Fibroblast of skin of back (primary cell): ENCODE measurements at places on chromosomes 11 and 22.

DNA sequence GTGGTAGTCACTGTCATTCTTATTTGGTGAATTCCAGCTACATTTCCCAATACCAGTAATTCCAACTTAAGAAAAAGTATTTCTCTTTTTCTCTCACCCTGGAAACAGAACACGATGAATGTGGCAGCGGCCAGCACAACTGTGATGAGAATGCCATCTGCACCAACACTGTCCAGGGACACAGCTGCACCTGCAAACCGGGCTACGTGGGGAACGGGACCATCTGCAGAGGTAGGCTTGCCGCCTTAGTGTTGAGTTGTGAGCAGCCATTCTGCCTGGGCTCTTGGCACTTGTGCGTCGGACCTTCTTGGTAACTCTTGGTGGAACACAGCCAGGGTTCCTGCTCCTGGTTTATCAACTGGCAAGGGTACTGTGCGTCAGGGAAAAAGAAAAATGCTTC is 559.8 kb downstream of the NELL1 start:
- no peak for DNase-seq

GRCh38 chr22:27022896-27023361 is 365.5 kb downstream of the MIAT start:
- no peak for DNase-seq

DNA sequence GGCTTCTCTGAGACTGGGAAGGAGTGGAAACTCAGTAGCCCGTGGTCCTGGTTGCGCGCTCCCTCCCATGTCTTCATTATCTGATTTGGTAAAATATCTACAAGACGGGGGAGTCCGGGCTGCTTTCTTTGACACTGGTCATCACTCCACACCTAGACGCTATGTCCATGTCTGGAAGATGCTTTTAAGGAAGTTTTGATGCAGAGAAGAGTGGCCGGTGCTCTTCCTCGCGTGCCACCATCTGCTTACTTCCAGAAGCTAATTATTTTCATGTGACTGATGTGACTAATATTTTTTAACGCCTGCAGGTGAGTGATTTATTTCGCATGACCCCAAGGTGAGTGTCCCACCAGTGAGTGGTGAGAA is 339 bp upstream of the TRIM21 start:
- no peak for DNase-seq

DNA sequence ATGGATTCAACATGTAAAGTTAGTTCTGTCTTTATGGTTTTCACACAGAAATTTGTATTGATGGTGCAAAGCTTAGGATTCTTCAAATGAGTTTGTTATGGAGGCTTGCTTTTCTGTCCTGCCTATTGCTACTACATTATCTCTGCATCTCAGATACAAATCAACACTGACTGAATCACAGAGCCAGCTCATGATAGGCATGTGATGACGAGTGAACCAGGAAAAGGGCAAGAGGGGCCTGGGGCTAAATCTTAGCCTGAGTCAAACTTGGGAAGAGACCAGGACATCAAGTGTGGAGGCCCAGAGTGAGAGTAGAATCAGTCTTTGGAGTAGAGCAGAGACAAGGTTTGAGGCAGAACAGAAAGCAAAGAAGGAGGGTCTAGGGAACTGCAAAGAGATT is 107.1 kb upstream of the CD44 start:
- peak; percentile 75 for DNase-seq

DNA sequence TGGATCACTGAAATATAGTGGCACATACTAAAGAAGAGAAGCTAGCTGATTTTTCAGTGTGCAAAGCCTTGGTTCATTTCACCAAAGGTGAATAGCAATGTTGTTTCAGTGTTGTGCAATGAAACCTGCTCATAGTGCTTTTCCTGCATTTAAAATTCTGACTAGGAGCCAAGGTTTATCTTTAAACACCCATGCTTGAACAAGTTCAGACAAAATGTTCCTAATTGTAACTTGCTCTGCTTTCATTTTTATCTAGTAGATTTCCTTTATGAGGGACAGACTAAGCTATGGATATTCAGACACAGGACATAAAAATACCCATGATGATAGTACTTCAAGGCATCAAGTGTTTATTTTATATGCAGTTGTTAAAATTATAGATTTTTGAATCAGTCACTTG is 47.7 kb downstream of the BBOX1 start:
- DNase-seq, result no peak

DNA sequence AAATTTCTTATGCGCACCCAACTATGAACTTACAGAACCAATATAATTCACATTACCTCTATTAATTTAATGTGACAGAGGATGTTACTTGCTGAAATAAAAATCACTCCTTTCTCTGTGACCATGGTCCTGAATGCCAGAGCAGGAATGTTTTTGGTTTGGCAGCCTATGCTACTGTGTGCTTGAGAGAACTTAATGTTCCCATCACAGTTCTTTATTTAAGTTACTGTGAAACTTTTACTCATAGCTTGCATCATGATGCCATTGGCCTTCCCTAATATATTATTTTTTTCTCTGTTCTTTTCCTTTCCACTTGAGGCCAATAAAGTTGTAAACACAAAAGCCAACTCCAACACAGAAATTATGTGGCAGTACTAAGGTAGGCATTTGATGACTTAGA is 142.2 kb downstream of the FAM76B start:
- DNase-seq, result peak; percentile 59

GRCh38 chr11:16097543-16097942 is 258.8 kb downstream of the SOX6 start:
- no peak for DNase-seq

DNA sequence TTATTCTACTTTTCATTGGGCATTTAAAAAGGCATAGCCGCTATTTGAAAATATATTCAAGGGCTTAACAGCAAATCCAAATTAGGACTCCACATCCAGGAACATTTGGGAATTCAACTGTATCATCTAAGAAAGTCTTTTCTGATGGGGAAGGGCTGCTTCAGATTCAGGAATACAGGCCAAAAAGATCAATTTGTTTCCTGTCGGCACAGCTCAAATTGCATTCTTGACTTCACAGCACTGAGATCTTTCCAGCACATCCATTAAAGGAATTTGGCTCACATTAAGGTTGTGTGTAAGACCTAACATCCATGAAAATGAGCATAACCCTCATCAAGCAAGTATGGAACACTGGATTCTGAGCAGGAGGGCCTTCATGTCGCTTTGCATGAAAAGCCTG is 1169.5 kb upstream of the CCDC90B start:
- DNase-seq, result no peak

GRCh38 chr11:27390318-27391295 is 27.6 kb upstream of the CCDC34 start:
- peak; percentile 81 for DNase-seq

DNA sequence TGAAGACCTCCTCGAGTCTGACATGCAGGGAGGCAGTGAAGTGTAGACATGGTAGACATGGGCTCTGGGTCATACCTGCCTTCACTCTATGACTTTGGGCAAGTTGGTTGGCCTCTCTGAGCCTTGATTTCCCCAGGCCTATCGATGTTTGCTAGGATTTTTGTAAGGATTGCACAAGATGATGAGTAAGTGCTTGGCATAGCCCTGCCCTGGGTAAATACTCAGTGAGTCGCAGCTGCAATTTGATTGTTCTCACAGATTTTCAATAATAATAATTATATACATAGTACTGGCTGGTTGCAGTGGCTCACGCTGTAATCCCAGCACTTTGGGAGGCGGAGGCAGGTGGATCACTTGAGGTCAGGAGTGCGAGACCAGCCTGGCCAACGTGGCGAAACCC is 18.1 kb downstream of the MCM5 start:
- DNase-seq, result peak; percentile 16

DNA sequence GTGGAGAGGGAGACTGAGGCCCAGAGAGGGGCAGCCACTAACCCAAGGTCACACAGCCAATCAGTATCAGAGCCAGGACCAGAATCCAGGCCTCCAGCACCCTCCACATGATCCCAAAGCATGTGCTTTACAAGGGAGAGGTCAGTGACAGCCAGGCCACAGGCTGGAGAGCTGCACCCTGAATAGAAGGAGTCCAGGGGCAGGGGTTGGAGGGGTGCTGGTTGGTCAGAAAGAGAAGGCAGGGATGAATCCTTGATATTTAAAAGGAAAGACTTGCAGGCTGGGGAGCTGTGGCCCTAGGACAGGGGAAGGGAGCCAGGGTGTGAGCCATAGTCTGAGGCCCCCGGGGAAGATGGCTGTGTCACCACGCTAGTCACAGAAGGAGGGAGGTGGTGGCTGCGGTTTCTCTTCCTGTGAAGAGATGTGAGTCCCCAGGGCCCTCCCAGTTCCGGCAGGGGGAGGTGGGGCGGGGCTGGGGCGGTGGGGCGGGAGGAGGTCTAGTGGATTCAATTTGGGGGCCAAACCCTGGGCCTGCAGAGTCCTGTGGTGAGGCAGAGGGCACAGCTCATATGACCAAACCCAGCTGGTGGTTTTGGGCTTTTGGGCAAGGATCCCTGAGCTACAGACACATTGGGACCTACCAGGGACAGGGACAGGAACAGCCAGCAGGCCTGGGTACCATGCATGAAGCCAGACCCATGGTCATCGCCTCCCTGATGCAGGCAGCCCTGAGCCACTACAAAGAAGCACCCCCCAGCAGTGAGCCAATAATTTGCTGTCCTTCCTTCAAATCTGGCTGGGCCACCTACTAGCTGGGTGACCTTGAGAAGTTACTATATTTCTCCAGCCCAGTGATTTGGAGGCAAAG is 14.0 kb downstream of the RAC2 start:
- peak; percentile 92 for DNase-seq

DNA sequence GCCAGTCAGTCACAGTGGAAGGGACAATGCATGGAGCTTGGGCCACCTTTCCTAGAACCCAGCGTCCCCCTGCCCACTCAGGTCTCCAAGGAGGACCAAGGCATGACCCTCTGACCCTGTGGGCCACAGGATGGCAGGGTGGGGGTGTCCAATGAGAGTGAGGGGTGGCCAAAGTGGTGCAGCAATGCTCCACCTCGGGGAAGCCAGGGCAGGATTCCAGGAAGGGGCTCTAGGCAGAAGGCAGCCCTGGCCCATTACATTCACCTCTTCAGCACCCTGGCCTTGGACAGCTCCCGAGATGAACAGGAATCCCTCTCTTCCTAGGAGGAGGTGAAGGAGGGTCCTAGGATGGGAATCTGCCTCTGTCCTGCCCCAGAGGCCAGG is 597.5 kb downstream of the BRD1 start:
- peak; percentile 12 for DNase-seq

GRCh38 chr11:66617155-66617834 is 865 bp downstream of the RBM14 start:
- DNase-seq, result peak; percentile 68

DNA sequence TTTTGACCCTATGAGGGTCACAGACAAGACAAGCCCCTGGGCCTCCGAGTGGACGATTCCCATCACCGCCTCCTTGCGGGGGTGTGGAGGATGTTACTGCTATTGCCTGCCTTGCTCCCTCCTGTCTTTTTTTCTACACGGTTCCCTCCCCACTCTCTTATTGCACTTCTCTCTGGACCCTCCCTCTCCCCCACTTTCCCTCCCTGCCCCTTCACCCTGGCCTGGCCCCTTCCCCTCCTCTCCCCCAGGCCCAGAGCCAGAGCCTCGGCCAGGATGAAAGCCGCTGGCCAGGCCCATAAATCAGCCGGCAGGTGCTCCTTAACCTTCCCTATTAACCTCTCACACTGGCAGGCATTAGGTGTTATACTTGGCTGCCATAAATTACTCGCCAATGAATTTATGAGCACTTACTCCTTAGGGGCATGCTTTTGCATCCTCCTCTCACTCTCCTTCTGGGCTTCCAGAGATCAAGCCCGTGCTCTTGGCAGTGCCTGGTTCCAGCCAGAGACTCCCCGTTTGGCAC is 18.3 kb upstream of the ALX4 start:
- DNase-seq, result no peak

- peak; percentile 62 for DNase-seq
These were observed 182.6 kb downstream of the TRPC6 start for GRCh38 chr11:101401245-101401644.

DNA sequence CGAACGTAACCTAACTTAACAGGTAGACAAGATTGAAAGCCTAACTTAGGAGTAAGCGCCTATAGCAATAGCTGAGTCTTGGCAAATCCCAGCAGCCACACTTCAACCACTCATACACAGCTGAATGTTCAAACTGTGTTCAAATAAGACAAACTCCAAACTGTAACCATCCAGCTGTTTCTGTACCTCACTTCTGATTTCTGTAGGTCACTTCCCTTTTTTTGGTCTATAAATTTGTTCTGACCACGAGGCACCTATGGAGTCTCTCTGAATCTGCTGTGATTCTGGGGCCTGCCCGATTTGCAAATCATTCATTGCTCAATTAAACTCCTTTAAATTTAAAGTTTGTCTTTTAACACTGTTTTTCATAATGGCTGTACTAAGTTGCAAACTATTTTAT is 8.2 kb upstream of the TENM4 start:
- no peak for DNase-seq

DNA sequence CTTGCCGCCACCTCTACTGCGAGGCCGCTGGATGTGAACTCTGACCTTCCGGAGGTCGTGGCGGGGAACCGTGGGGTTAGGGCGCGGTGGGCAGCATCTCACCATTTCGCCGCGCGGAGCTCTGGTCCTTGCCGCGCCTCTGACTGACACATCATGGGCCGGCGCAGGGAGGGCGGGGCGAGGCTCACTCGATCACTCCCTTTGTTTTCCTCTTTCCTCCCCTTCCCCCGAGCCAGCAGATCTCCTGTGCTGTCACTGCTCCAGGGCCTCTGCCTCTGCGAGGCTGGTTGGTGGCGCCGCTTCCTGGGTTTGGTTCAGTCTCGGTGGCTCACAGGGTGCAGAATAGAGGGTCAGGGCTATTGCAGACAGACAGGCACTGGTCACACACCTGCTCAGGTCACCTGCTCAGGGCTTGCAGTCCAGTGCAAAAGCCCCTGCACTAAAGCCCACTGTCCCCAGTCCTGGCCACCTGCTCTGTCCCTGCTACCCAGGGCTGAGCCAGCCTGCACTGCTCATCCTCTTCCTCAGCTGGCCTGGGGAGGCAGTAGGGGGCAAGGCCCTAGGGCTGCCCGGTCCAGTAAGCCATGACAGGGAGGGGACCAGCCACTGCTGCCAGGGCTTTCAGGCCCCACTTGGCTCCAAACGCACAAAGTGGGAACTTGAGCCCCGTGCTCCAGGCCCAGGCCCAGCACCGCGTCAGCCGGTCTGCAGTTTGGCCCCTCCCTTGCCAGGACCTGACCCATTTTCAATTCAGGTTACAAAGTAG is 36.2 kb downstream of the PISD start:
- peak; percentile 45 for DNase-seq

GRCh38 chr22:32164075-32164860 is 5.2 kb upstream of the C22orf42 start:
- DNase-seq, result no peak

GRCh38 chr11:86488553-86488952 is 113.9 kb downstream of the CCDC81 start:
- no peak for DNase-seq

DNA sequence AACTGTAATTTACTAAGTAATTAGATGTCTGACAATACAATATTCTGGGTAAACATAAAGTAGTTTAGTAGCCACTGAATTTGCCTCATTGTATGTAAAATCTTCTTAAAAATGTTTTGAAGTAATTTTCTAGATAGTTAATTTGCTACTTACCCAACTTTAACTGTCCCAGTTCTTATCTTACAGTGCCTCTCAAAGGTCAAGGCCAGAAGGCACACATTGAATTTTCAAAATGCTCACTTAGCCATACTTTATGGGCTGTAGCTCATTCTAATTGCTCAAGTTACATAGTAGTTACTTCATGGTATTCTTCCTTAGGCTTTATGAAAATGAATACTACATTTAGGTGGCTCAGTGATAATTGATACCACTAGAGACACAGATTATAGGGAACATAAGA is 666.6 kb downstream of the CNTN5 start:
- no peak for DNase-seq
